ENCODE measurements at places on chromosomes 7 and 10. TPM values are rescaled to one million over a fixed set of nuclear protein-coding genes. Genes with fewer than 3 reads are reported as not detected.

Gene MKI67
- total RNA-seq, result 83.3 TPM

Gene HOXA7
- total RNA-seq, result not detected

Gene KCNH2
- total RNA-seq, result 7.7 TPM

Gene MEIG1
- not detected for total RNA-seq

Gene C10orf105
- total RNA-seq, result 0.48 TPM

Gene SLC13A1
- total RNA-seq, result not detected

Gene AOAH
- 0.55 TPM for total RNA-seq

- peak; percentile 99 for DNase-seq
- no peaks in the 10 kb centered on the region for H3K27me3 ChIP-seq
- H3K27ac ChIP-seq, result peak within 1 kb of the TSS; percentile 74
These were observed at the start of gene KLHL7 for GRCh38 chr7:23105644-23106056. Gene KLHL7, plus strand, starts transcription at chr7:23105785. Its CDS starts 242 bp downstream, at chr7:23106027.

- H3K27me3 ChIP-seq, result no peaks in the 10 kb centered on the region
- DNase-seq, result no peak
- no peak overlapping the region for H3K27ac ChIP-seq
- H3K36me3 ChIP-seq, result no peaks in the 10 kb centered on the region
These were observed 95.5 kb downstream of the CELF2 start for GRCh38 chr10:11113156-11113555.

DNA sequence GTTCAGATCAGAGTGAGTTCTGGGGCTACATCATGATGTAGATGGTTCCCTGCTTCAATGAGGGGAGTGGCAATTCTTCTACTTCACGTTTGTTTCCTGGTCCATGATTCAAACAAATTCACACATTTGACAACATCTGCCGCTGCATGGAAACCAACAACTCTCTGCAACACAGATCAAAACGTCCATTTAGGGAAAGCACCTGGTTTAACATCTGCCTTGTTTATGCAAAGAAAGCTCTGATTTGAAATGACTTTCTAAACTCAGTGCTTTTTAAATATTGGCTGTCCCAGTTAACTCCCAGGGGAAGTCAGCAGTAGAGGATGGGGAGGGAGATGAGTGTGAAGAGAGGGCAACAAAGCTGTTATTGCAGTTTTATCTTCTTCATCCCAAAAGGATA, 93.8 kb downstream of the GAD2 start:
- no peaks in the 10 kb centered on the region for H3K27me3 ChIP-seq
- no peak for DNase-seq
- H3K4me1 ChIP-seq, result no peaks in the 10 kb centered on the region
- no peak overlapping the region for H3K4me3 ChIP-seq
- H3K36me3 ChIP-seq, result no peaks in the 10 kb centered on the region

- no peak overlapping the region for H3K4me3 ChIP-seq
- no peak for DNase-seq
- no peak overlapping the region for H3K27ac ChIP-seq
- H3K4me1 ChIP-seq, result no peaks in the 10 kb centered on the region
- no peaks in the 10 kb centered on the region for H3K27me3 ChIP-seq
These were observed 15.8 kb upstream of the DOCK1 start for GRCh38 chr10:126889421-126889820.

- no peaks in the 10 kb centered on the region for H3K36me3 ChIP-seq
- no peaks in the 10 kb centered on the region for H3K27me3 ChIP-seq
- no peak overlapping the region for H3K27ac ChIP-seq
- no peak for DNase-seq
- no peaks in the 10 kb centered on the region for H3K4me1 ChIP-seq
These were observed 12.3 kb upstream of the CTBP2 start for GRCh38 chr10:125172694-125173093.

DNA sequence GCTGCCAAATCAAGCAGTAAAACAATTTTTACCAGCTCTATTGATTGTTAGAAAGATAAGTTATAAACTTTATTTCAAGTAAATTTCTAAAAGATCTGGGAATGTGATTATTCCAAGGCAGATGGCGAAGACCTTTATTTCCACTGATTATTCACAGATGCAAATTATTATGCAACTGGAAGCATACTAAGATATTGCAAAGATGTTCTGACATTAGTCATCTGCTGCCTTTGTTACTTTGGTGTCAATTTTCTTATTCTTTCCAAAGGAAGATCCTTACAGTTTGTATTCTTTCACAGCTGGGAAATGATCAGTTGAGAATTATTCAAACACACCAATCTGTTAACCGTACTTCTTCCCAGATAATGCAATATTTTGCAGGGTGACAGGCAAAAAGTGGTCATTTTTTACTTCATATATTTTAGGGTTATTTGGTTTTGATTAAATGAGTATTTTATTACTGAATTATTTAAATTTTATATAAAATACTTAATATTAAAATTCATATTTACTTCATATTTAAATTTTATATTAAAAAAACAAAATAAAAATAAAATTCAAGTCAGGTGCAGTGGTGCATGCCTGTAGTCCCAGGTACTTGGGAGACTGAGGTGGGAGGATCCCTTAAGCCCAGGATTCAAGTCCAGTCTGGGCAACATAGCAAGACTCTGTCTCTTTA, 171.3 kb downstream of the FZD1 start:
- no peak overlapping the region for H3K4me3 ChIP-seq
- no peak overlapping the region for H3K27ac ChIP-seq
- no peak for DNase-seq
- no peaks in the 10 kb centered on the region for H3K4me1 ChIP-seq
- no peaks in the 10 kb centered on the region for H3K36me3 ChIP-seq

DNA sequence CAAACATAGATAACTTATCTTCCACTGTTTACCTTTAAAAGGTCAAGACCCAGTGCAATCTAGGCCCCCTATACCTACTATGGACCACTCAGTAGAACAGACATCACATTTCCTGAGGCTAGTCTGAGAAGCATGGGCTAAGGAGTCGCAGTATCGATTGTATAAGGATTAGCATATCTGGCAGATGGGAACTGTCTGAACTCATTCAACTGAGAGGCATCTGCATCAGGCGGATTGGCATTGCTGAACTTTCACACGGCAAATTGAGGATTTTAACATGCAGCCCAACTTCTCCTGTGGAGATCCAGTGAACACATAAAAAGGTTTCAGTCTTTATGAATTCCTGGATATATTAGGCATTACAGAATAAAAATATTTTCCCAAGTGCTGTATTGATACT, 89.1 kb upstream of the LRGUK start:
- H3K27ac ChIP-seq, result no peak overlapping the region
- DNase-seq, result no peak
- H3K4me3 ChIP-seq, result no peak overlapping the region
- H3K36me3 ChIP-seq, result no peaks in the 10 kb centered on the region
- H3K4me1 ChIP-seq, result peaks cover 3% of the 10 kb centered on the region

DNA sequence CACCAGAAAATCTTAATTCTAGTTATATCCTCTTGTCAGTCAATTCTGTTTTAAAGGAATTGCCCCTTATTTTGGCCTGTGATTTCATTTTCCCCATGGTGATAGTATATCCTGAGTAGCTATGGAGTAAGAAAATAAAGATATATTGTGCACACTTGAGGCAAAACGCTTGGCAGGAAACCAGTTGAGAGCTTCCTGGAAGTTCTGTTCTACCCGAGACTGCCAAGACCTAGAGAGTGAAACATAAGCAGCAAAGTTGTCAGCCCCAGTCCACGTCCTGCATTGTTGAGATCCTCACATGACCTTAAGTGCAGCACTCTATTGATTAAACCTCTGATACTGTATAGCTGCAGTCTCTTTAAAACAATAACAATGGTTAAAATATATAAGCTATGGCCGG, 235.2 kb downstream of the CDC14C start:
- H3K36me3 ChIP-seq, result no peaks in the 10 kb centered on the region
- no peak overlapping the region for H3K4me3 ChIP-seq
- no peak overlapping the region for H3K27ac ChIP-seq
- no peak for DNase-seq

- no peak overlapping the region for H3K4me3 ChIP-seq
- no peak overlapping the region for H3K27ac ChIP-seq
- no peaks in the 10 kb centered on the region for H3K27me3 ChIP-seq
- H3K36me3 ChIP-seq, result no peaks in the 10 kb centered on the region
- DNase-seq, result no peak
- H3K4me1 ChIP-seq, result no peaks in the 10 kb centered on the region
These were observed 1176.9 kb downstream of the TYW1 start for GRCh38 chr7:68173513-68173912.

GRCh38 chr7:136950331-136950730, 81.9 kb downstream of the CHRM2 start:
- DNase-seq, result no peak
- no peaks in the 10 kb centered on the region for H3K27me3 ChIP-seq
- H3K4me3 ChIP-seq, result no peak overlapping the region
- H3K27ac ChIP-seq, result no peak overlapping the region
- H3K36me3 ChIP-seq, result no peaks in the 10 kb centered on the region

GRCh38 chr10:62038609-62039190, 137.2 kb downstream of the ARID5B start:
- H3K4me1 ChIP-seq, result no peaks in the 10 kb centered on the region
- no peak overlapping the region for H3K4me3 ChIP-seq
- no peaks in the 10 kb centered on the region for H3K27me3 ChIP-seq
- DNase-seq, result no peak
- no peak overlapping the region for H3K27ac ChIP-seq
- no peaks in the 10 kb centered on the region for H3K36me3 ChIP-seq

DNA sequence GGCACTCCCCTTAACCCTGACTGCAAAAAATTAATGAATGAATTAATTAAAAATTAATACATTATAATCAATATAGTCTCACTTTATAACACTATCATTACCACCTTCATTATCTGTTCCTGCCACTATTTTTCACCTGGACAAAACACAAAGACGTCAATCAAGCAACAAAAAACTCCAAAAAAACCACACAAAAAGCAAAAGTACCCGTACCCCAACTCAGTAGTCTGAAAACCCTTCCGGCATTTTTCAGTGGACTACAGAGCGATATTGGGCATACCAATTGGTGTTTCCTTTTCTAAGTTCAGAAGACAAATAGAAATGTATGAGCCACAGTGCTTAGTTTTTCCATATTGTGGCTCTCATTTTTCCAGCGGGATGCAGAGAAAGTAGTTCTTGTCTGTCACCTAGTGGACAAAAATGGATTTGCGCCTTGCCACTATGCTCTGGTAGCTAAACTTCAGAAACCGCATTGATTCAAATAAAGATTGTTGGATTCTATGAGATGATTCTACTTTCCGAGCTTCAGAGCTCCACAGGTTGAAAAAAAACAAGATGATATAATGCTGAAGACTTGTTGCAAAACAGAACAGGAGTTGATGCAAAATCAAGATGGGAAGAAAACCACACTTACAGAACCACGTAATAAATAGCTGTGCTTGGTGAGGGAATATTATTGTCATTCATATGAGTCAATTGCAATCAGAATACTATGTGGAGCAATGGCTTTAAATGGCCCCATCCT, 50.6 kb upstream of the ITGB1 start:
- H3K27me3 ChIP-seq, result no peaks in the 10 kb centered on the region
- peak; percentile 72 for DNase-seq
- H3K36me3 ChIP-seq, result no peaks in the 10 kb centered on the region
- H3K4me3 ChIP-seq, result no peak overlapping the region
- no peak overlapping the region for H3K27ac ChIP-seq
- H3K4me1 ChIP-seq, result peaks cover 9% of the 10 kb centered on the region

GRCh38 chr7:70188901-70189650, 590.8 kb downstream of the AUTS2 start:
- no peak for DNase-seq
- H3K36me3 ChIP-seq, result no peaks in the 10 kb centered on the region
- H3K4me1 ChIP-seq, result no peaks in the 10 kb centered on the region
- H3K27me3 ChIP-seq, result no peaks in the 10 kb centered on the region

GRCh38 chr10:35056133-35056532, 34.0 kb downstream of the CUL2 start:
- H3K27ac ChIP-seq, result no peak overlapping the region
- H3K4me1 ChIP-seq, result no peaks in the 10 kb centered on the region
- H3K27me3 ChIP-seq, result no peaks in the 10 kb centered on the region
- no peak overlapping the region for H3K4me3 ChIP-seq
- no peaks in the 10 kb centered on the region for H3K36me3 ChIP-seq

DNA sequence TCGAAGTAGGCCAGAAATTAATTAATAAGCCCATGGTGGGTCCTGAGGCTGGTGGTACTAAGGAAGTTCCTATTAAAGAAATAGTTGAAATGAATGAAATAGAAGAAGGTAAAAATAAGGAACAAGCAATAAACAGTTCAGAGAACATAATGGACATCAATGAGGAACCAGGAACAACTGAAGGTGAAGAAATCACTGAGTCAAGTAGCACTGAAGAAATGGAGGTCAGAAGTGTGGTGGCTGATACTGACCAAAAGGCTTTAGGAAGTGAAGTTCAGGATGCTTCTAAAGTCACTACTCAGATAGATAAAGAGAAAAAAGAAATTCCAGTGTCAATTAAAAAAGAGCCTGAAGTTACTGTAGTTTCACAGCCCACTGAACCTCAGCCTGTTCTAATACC, 36.0 kb downstream of the SLK start:
- H3K4me3 ChIP-seq, result no peak overlapping the region
- peaks cover 19% of the 10 kb centered on the region for H3K36me3 ChIP-seq
- H3K27ac ChIP-seq, result no peak overlapping the region
- H3K27me3 ChIP-seq, result no peaks in the 10 kb centered on the region

GRCh38 chr10:30510932-30511700, 77.1 kb downstream of the MAP3K8 start:
- no peaks in the 10 kb centered on the region for H3K4me1 ChIP-seq
- no peaks in the 10 kb centered on the region for H3K36me3 ChIP-seq
- no peak overlapping the region for H3K4me3 ChIP-seq
- DNase-seq, result no peak
- H3K27me3 ChIP-seq, result no peaks in the 10 kb centered on the region

- H3K27ac ChIP-seq, result no peak overlapping the region
- no peak overlapping the region for H3K4me3 ChIP-seq
- H3K36me3 ChIP-seq, result no peaks in the 10 kb centered on the region
- no peaks in the 10 kb centered on the region for H3K4me1 ChIP-seq
- no peak for DNase-seq
These were observed 5.9 kb upstream of the COPG2 start for GRCh38 chr7:130674456-130674855.

- H3K36me3 ChIP-seq, result no peaks in the 10 kb centered on the region
- H3K4me1 ChIP-seq, result peaks cover 12% of the 10 kb centered on the region
- peaks cover 4% of the 10 kb centered on the region for H3K27me3 ChIP-seq
- no peak for DNase-seq
These were observed 1.2 kb downstream of the DLG5 start for GRCh38 chr10:77925410-77925794.

GRCh38 chr7:41584746-41585145, 118.1 kb downstream of the INHBA start:
- DNase-seq, result no peak
- no peak overlapping the region for H3K27ac ChIP-seq
- H3K27me3 ChIP-seq, result no peaks in the 10 kb centered on the region
- no peak overlapping the region for H3K4me3 ChIP-seq
- H3K4me1 ChIP-seq, result no peaks in the 10 kb centered on the region

DNA sequence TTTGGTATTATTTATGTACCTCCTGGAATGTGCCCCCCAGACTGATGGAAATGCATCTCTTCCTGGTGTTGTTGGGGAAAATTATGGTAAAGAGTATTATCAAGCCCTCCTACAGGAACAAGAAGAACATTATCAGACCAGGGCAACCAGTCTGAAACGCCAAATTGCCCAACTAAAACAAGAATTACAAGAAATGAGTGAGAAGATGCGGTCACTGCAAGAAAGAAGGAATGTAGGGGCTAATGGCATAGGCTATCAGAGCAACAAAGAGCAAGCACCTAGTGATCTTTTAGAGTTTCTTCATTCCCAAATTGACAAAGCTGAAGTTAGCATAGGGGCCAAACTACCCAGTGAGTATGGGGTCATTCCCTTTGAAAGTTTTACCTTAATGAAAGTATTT, 17.0 kb downstream of the CSGALNACT2 start:
- no peak overlapping the region for H3K27ac ChIP-seq
- DNase-seq, result no peak
- H3K4me1 ChIP-seq, result no peaks in the 10 kb centered on the region
- H3K27me3 ChIP-seq, result no peaks in the 10 kb centered on the region
- no peak overlapping the region for H3K4me3 ChIP-seq
- H3K36me3 ChIP-seq, result no peaks in the 10 kb centered on the region

All from H1 (cell line).